ENCODE measurements at places on chromosomes 5 and 9.

DNA sequence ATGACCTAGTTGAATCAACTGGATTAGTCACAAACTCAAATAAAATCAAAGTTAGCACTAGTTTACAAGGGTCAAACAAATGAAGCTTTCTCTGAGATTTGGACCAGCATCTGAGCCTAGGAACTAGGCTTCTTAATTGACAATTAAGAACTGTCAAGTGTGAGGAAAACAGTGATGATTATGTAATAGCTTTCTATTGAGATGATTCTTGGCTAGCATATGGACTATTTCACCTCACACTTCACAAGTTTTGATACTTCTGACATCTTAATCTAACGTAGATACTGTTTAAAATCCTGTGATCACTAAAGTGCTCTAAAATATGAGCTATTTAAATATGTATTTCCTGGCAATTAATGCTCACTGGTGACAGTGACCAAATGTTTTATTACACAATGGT is 542.9 kb downstream of the EFNA5 start:
- no peak for DNase-seq

- no peak for DNase-seq
Measured at GRCh38 chr5:40206030-40206429, 473.7 kb upstream of the PTGER4 start.

- no peak for DNase-seq
Measured at GRCh38 chr9:115034801-115035200, 83.2 kb downstream of the TNC start.

DNA sequence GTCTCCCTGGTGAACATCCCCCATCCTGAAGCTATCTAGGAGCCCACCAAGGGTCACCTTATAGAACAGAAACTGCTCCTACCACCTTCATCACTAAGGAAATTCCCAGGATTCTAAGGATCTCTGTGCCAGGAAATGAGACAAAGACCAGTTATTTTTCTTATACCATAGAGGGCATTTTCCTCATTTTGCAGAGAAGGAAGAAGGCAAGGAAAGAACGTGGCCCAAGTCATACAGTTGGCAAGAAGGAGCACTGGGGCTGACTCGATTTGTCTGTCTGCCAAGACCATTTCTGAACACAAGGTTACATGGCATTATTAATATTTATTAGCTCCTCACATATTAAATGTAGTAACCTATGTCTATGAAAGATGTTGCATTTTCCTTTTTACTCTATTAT is 49.6 kb upstream of the TNFSF15 start:
- DNase-seq: no peak

DNA sequence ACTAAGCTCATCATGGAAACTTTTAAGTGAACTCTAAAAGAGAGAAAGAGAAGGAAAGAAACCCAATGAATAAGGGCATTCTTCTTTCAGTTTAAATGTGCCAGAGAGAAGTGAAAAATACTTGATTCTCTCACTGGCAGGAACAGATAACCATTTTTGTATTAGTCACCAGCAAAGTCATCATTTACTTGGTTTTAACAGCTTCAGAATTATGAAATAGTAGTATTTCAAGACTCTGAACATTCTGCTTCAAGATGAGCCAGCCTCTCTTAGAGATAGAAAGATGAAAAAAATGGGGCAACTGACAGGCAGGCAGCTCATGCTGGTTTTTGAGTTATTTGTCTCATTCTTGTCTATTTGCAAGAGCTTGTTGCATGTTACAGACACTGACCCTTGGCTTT is 103.5 kb downstream of the GCNT1 start:
- no peak for DNase-seq

- no peak for DNase-seq
Measured at GRCh38 chr9:20990867-20991266, 40.6 kb downstream of the HACD4 start.
